CMK (cell line): ENCODE measurements at places on chromosomes 2 and 18.

- DNase-seq: no peak
Observed at GRCh38 chr2:111896024-111896423, 2.4 kb upstream of the MERTK start.

DNA sequence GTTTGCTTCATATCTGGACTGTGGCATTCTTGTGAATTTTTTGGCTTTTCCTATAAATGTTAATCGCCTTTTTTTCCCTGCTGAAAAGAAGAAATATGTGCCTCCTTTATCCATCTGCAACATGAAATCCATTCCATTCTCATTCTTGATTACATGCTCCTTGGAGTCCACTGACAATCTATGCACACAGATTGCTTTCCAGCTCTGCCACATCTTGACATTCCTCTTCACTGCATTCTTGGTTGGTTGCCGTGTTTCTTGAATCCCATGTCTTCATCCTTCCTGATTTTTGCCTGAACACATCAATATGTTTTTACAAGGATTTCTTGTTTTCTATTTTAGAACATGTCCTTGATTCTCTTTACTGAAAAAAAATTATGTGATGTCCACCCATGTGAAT lies 26.7 kb upstream of the BIRC6 start:
- DNase-seq: no peak

DNA sequence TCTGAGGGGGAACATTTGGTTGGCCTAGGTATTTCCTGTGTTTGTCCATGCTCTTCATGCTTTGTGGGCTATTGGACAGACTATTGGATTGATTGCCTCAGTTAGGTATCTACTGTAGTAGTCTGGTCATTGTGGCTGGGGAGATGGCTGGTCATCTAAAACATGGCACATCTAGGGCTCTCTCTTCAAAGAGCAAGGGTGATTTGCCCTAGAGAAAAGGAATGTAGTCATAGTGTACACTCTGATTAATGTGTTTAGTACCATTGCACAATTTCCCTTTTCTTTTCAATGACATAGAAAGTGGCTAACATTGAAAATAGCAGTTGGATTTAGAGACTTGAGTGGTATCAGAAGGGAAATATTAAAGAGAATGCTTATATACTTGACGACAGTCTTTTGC lies 114.3 kb downstream of the LCLAT1 start:
- DNase-seq: no peak

GRCh38 chr2:136122661-136123060 lies 4.7 kb upstream of the CXCR4 start:
- DNase-seq: no peak

GRCh38 chr2:136358576-136358975 lies 240.6 kb upstream of the CXCR4 start:
- no peak for DNase-seq

- no peak for DNase-seq
Observed at GRCh38 chr18:75323821-75324585, 103.5 kb downstream of the SMIM21 start.

GRCh38 chr2:236250286-236250685 lies 13.9 kb downstream of the ASB18 start:
- no peak for DNase-seq

DNA sequence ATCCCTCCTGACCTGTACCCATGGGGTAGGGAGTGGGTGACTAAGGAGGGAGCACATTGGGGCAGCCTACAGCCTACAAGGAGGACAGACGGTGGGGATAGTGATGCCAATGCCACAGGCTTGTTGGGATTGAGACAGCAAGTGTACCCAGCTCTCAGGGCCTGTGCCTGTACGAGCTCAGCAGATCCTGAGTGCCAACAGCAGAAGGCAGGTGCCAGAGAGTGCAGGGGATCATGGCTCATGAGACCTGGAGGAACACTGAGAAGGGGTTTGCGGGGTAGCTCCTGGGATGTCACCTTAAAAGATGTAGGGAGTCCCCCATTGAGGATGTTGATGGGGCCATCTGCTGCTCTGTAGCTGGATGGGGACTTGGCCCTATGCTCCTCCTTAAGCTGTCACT lies 10.3 kb upstream of the SNED1 start:
- no peak for DNase-seq

DNA sequence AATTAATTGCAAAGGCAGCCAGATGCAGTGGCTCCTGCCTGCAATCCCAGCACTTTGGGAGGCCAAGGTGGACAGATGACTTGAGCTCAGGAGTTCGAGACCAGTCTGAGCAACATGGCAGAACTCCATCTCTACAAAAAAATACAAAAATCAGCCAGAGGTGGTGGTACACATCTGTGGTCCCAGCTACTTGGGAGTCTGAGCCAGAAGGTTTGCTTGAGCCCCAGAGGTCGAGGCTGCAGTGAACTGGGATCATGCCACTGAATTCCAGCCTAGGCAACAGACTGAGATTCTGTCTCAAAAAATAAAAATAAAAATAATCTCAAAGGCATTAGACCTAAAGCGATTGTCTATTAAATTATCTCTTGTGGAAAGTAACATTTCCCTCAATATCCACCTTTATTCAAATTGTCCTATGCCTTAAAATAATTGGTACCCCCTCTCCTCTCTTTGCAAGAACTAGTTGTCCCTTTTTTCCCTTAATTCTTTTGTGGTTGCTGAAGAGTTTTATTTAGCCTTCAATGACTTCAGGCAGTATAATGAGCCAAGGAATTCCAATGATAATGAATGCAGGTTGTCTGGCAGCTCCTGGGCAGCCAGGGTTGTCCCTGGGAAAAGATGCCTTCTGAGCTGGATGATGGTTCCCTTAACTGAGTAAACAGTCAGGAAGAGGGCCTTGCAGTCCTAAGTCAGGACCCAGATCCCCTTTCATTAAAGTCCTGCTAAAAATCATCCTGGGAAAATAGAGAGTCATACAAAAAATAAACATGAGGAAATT lies 32.2 kb downstream of the GPR75 start:
- no peak for DNase-seq

- DNase-seq: no peak
Observed at GRCh38 chr18:21362831-21363230, 120.8 kb downstream of the GREB1L start.

DNA sequence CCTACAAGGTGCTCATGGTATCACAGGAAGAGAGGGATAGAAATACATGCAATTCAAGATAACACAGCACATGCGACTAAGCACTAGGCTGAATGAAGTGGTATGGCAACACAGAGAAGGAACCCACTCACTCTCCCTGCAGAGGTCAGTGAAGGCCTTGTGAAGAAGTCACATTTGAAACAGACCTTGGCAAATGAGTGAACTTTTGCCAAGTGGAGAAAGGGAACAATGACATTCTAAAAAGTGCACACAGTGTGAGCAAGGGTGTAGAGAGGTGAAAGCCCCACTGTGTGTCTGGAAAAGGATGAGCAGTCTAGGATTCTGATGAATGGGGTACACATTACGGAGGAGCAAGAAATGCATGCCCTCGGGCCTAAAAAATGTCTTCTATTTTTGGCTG lies 23.3 kb downstream of the KLF7 start:
- DNase-seq: no peak

- no peak for DNase-seq
Observed at GRCh38 chr2:45280794-45281193, 271.5 kb upstream of the SIX2 start.

DNA sequence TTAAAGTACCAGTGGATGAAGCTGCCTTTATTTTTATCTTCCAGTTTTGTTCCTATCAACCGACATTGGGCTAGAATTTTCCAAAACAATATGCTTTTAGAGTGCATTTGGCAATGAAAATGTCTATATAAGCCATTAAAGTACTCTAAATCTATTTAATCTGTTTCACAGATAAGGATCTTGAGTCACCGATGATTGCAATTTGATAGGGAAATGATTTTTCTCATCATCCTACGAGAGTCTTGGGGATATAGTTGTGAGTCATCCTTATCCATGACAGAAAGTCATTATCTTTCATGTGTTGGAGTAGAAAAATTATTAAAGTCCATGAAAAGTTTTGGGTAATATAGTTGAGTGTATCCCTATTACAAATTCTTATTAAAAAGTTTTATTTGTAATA lies 26.1 kb downstream of the SLC39A10 start:
- no peak for DNase-seq

- DNase-seq: peak; percentile 27
Observed at GRCh38 chr18:54983041-54983686, 23.9 kb upstream of the CCDC68 start.

- DNase-seq: no peak
Observed at GRCh38 chr2:239150125-239151011, 250.5 kb downstream of the HDAC4 start.

DNA sequence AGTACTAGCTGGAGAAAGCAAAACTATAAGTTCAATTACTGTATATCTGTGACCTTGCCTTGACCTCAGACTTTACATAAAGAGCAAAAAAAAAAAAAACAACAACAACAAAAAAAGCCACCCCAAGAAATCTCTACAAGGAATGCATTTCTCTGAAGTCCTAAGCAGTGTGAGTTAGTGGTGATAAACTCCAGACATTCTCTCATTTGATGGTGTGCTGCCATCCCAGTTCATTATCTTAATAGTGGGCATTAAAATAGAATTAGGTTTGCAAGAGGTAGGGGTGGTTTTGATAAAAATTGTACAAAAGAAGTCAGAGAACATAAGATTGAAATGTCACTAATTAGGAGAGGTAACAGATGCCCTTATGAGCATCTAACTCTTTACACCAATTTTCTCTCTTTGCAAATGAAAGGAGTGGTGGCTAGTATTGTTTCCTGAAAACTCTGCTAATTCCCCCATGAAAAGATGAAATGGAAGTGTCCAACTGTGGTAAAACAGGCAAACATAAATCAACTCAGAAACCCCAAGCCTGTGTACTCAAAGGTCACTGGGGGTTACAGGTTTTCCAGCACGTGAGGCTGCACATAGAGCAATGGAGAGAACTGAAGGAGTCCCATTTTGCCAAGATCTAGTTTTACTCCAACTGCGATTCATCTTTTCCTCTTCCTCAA lies 131.9 kb downstream of the MEIS1 start:
- no peak for DNase-seq

DNA sequence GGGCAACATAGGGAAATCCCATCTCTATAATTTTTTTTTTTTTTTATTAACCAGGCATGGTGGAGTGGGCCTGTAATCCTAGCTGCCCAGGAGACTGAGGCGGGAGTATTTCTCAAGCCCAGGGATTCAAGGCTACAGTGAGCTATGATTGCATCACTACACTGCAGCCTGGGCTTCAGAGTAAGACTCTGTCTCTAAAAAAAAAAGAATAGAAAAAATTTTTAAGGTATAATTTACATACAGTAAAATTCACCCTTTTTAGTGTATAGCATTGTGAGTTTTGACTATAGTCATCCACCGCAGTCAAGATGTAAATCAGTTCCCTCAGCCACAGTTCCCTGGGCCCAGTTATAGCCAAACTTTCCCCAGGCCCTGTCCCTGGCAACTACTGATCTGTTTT lies 57.1 kb upstream of the MSH6 start:
- no peak for DNase-seq
